ENCODE measurements at places on chromosomes 6 and 20.

GRCh38 chr6:167763056-167763944, 63.4 kb upstream of the AFDN start:
- DNase-seq: no peak

DNA sequence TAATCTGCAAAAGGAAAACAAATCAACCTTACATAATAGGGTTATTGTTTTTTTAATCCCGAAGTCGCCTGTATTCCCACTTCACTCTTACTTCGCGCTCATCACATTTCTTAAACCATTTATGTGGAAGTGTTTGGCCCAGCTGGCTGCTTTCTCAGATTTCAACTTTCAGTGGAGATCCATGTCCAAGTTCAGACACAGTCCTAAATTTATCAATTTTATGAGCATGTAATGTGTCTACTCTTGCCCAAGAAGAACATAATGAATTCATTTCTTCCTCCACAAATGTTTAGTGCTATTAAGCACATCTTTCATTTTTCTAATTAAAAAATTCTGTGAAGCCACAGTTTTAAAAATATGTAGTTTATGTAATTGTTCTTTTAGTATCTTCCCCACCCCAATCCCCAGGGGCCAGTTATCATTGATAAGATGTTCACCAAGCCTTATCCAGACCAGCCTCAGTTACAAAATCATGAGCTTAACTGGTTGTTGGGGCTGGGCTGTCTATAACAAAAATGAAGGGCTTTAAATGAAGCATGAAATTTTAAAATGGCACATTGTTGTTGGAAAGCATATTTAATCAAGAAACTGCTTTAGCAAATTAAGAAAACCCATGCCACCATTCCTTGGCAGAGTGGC, 151.7 kb downstream of the UST start:
- no peak for DNase-seq

- no peak for DNase-seq
These were observed 14.8 kb upstream of the VNN1 start for GRCh38 chr6:132728616-132729015.

DNA sequence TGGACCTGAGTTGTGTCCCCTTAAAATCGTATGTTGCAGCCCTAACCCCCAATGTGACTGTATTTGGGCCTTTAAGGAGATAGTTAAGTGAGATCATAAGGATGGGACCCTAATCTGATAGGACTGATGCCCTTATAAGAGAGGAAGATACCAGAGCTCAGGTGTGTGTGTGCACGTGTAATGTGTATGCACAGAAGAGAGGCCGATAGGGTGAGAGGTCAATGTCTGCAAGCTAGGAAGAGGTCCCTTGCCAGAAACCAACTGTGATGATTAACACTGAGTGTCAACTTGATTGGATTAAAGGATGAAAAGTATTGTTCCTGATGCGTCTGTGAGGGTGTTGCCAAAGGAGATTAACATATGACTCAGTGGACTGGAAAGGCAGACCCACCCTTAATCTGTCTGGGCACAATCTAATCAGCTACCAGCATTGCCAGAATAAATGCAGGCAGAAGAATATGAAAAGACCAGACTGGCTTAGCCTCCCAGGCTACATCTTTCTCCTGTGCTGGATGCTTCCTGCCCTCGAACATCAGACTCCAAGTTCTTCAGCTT, 299.8 kb downstream of the LRFN2 start:
- no peak for DNase-seq

DNA sequence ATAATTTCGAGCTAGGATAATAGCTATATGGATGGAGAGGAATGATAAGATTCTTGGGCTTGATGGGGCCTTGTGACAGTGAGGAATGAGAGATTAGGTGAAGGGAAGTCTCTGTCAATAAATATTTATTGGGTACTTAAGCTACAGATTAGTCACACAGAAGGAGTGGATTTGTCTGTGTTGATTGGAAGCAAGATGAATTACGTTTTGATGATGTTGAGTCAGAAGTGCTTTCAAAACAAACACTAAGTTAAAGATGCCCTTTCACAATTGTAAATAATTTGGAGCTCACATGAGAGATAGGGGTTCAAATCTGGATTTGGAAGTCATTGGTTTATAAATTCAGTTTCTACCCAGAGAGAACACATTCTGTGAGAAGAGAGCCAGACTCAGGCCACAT, 834.2 kb downstream of the KIF16B start:
- no peak for DNase-seq

DNA sequence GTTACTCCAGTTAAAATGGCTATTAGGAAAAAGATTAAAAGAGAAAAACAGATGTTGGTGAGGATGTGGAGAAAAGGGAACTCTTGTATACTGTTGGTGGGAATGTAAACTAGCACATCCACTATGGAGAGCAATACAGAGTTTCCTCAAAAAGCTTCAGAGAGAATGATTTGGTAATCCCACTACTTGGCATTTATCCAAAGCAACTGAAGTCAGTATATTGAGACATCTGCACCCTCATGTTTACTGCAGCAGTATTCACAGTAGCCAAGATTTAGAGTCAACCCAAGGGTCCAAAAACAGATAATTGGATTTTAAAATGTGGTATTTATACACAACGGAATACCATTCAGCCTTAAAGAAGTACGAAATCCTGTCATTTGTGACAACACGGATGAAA, 469.5 kb downstream of the QKI start:
- DNase-seq: no peak

GRCh38 chr6:141388666-141389065, 744.1 kb upstream of the GJE1 start:
- DNase-seq: no peak

DNA sequence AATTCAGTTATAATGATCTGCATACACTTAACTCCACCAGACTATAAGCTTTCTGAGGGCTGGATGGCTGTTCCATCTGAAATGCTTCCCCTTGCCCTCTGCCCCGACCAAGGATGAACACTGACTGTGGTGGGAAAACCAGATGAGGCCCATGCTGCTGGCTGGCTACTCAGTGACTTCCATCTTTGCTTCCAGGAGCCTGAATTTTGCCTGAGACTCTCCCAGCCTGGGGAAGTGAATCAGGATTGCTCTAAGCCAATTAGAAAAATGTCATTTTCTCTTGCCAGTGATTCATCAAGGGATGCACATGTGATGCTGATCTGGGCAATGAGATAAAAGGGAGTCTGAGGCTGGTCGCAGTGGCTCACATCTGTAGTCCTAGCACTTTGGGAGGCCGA, 1.7 kb upstream of the TOMM34 start:
- no peak for DNase-seq

- no peak for DNase-seq
These were observed 54.3 kb downstream of the ID4 start for GRCh38 chr6:19891451-19891850.

DNA sequence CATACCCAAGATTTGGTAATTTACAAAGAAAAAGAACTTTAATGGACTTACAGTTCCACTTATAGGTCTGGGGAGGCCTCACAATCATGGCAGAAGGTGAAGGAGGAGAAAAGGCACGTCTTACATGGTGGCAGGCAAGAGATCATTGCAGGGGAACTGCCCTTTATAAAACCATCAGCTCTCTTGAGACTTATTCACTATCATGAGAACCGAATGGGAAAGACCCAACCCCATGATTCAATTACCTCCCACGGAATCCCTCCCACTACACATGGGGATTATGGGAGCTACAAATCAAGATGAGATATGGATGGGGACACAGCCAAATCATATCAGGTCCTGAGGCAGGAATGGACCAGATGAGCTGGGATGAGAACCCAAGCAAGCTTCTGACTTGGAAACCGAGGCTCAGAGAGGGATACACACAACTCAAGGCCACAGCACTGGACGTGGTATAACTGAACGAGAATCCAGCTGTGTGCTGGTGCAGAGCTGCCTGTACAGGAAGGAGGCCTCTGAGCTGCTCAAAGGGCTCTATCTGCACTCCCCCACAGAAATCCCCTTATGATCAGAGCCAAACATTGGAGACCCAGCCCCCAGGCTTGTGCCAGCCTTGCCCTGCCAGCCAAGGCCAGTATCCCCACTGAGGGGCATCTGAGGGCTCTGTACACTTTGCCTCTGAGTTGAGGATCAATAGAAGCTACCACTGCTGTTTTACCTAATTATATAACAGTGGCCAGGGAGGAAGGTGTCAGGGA, 137.8 kb downstream of the CEBPB start:
- DNase-seq: no peak

DNA sequence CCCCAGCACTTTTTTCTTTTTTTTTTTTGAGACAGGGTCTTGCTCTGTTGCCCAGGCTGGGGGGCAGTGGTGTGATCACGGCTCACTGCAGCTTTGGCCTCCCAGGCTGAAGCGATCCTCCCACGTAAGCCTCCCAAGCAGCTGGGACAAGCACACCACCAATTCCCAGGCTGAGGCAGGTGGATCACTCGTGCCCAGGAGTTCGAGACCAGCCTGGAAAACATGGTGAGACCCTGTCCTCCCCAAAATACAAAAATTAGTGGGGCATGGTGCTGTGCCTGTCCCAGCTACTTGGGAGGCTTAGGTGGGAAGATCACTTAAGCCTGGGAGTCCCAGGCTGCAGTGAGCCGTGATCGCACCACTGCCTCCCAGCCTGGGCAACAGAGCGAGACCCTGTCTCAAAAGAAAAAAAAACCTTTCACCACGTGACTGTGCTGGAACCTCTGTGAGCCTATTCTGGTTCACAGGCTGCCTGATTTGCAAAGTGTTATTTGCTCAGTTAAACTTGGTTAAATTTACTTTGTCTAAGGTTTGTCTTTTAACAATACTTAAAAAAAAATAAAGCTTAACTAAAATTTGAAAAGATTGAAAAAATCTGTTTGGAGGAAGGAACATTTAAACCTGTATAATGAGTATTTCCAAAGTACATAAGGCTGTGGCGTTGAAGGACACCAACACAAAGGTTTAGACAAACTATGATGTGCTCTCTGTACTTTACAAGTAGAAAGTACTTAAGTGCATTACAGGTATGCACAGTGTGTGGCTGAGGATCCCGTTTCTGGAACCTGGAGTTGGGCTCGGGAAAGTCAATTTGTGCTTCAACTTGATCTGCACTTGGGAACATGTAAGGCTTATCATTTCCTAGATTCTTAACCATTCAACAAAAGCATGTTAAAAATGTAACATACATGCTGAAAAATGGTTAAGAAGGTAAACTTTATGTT, 55.0 kb downstream of the PPP1R3G start:
- DNase-seq: no peak

GRCh38 chr6:28001351-28001750, 44.3 kb downstream of the OR2B6 start:
- DNase-seq: no peak

DNA sequence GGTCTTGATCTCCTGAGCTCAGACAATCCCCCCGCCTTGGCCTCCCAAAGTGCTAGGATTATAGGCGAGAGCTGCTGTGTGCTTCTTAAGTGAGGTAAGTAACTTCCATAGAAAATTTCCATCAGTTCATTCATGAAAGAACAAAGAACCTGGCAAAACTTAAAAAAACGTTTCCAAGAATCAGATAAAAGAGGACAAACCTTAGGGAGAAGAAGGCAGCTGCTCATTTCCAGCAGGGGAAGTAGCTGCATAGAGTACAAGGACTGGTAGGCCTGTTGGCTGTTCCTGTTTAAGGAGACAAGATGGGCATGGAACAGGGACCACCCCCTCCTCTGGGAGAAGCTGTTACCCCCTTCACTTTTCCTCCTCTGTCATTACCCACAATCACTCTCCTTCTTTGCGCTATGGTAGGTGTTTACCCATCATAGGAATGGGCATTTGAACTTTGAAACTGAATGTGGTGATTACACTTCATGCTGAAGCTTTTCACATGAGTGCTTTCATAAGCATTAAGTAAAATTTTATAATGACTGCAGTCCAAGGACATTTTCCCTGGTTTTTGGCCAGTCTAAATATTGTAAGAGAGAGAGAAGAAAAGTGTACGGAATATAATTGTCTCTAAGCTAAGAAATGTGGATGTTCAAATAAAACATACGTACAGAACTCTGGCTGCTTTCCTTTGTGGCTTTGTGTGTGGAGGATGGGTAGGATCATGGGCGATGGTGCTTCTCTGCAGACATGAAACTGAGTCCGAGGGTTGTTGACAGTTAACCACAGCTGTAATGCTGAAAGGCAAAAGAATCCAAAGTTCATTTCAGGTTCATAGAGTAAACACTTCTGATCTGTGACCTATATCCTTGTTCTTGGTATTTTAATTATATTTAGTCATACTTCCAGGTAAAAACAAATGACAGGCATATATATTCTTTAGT, 56.4 kb downstream of the CCN2 start:
- no peak for DNase-seq

DNA sequence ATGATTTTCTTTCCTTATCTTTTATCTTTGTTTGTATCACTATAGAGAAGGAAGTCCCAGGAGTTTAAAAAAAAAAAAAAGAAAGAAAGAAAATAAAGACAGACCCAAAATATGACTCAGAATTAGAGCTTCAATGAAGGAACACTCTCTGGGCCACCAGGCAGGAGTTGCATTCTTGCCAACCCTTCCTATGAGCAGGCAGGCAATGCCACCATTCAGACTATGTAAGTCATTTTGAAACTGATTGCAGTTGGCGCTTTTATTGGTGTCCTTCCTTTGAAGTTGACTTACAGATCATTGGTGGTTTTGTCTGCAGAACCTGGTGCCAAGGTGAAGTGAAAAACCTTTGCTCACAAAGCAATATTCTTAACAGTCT, 50.3 kb downstream of the MYB start:
- DNase-seq: no peak

GRCh38 chr6:162602759-162603158, 124.8 kb downstream of the PRKN start:
- DNase-seq: no peak

GRCh38 chr6:149362289-149362688, 37.8 kb upstream of the SUMO4 start:
- no peak for DNase-seq

DNA sequence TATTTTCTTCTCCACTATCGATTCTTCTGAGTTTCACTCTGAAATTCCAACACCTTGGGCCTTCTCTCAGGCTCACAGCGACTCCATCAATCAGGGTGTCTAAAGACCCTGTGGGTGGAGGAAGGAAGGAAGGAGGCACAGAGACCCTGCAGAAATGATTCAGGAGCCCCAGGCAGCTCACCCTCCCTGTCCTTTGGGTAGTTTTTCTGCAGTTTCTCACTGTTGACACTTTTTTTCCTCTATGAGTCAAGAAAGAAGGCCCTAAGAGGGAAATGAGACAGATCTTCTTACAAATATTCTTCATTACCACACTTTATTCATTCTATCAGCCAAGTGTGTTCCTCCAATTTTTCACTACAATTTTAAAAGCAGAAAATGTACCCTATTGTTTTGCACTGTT, 34.2 kb upstream of the TBXT start:
- no peak for DNase-seq

DNA sequence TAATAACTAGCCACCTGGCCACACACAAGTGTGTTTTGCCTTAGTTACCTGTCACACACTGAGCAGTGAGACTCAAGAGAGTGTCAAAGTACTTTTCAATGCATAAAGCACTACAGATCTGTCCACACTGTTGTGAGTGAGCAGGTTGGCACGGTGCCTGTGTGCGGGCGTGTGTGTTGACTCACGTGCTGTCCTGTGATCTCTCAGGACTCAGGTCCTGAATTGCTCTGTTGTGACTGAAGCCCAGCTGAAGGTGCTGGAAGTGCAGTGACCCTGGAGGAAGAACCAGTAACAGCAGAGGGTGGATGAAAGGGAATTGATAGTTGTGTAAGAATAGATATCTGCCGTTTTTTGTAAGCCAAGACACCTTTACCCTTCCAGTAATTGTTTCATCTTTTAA, 18.3 kb downstream of the SLC16A10 start:
- peak; percentile 54 for DNase-seq

- no peak for DNase-seq
These were observed 17.6 kb upstream of the MBOAT1 start for GRCh38 chr6:20229881-20230280.

All from stimulated activated CD8-positive, alpha-beta memory T cell treated with anti-CD3 and anti-CD28 coated beads, Interleukin-4, amount 100 ng/mL, for 48 hours (primary cell).